ENCODE measurements at places on chromosomes 3 and 15.

GRCh38 chr15:87680208-87680607 lies 576.3 kb downstream of the NTRK3 start:
- DNase-seq: peak; percentile 23

DNA sequence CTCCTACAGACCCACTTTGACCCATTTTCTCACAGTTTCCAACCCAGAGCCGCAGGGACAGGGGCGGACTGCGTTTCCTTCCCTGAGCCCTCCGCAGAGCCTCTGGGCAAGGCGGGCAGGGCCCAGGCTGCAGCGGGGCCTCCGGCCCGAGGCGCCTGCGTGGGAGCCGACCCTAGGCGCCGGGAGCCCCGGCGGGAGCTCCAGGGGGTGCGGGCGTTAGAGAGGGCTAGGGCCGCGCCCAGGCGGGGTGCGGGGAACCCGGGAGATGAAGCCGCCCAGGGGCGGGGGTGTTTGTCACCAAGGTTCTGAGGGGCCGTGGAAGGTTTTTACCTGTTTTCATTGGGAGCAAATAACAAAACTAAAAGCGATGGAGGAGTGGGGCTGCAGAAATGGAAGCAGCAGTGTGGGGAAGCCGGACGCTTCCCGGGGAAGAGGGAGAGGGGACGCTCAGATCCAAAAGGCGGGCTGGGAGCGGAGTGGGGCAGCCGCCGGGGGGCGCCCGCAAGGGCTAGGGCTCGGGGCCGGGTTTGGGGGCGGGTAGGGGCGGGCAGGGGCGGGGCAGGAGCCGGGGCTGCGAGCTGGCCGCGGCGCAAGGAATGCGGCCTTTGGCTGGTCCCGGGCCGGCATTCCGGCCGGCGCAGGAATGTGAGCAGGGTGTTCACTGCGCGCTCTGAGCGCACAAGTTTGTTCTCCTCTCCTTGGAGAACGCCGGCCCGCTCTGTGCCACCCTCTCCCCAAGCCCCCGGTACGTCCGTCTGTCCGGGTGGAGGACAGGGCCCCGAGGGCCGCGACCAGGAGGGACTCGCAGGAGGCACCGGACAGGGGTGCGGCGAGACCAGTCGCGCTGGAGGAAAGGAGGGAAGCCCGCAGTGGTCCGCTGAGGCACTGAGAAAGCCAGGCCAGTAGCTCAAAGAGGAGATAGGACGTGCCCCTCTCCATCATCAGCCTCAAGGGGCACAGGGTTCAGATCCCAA lies 61.1 kb downstream of the AMOTL2 start:
- peak; percentile 73 for DNase-seq

DNA sequence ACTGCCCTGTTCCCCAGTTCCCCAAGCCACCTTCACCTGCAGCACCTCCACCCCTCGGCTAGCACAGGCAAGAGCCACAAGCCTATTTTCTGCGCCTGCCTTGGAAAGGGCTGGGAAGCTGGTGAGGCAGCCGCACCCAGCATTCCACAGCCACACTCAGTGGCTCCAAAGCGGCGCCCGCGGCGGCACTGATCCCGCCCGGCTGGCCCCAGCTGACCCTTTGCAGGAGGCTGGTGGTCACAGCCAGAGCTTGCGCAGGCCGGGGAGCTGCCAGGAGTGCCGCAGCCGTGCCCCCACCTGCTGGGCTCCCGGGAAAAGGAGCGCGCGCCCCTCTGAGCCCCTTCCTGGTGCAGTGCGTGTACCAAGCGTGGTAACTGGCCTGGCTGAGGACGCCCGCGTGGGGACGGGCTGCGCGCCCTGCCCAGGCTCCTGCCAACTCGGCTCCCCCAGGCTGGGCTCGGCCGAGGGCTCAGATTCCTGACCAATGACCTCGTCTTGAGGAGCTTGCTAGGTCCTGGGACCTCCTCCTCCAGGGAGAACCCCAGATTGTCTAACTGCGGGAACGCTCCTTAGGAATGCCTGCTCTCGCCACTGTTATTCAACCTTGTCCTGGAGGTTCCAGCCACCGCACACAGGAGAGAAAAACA lies 13.3 kb downstream of the GRAMD2A start:
- DNase-seq: peak; percentile 32

DNA sequence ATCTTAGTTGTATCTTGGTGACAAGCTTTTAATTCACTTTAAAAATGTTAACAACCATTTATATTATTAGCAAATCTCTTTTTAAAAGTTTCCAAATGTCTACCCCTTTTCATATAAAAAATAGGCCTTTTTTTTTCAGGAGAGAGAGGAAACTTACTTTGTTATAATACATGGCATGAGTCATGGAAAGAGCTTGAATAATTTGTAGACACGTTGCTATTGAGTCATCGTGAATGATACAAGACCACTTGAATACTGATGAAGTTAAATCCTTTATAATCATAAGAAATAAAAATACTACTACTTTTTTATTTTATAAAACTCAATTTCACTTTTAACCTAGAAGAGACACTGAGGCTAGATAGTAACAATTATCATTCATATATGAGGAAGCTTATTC lies 70.3 kb upstream of the BBX start:
- peak; percentile 81 for DNase-seq

- peak; percentile 67 for DNase-seq
Observed at GRCh38 chr3:8441969-8442559, 59.6 kb upstream of the LMCD1 start.

- DNase-seq: no peak
Observed at GRCh38 chr15:31296646-31297574, 29.7 kb upstream of the KLF13 start.

GRCh38 chr3:110773413-110773954 lies 298.1 kb upstream of the NECTIN3 start:
- DNase-seq: peak; percentile 86

DNA sequence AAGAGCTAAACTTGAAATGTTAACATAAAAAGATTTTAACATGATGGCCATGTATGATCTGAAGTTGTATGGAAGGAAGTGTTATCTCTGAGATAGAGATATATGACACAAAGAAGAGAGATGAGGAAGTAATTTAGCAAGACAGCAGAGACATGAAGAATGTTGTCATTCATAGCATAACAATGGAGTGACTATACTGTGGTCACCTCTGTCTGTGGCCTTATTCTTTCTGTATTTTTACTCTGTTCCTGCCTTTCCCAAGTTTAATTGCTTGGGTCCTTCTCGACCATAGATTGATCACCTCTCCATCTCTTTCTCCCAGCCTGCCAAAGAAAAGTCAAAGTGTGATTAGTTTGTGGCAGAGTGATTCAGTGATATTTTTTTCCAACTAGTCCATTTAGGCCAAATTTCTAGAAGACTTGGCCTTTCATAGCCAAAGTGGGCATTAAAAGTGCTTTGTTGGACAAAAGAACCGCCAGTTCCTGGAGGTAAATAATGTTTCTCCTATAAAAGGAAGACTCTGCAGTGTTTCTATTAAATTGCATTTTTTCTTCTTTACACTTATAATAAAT lies 711.9 kb downstream of the CADM2 start:
- DNase-seq: peak; percentile 54

GRCh38 chr3:183317886-183318865 lies 65.1 kb downstream of the B3GNT5 start:
- peak; percentile 59 for DNase-seq

GRCh38 chr3:9884555-9885165 lies 4.6 kb upstream of the CIDEC start:
- DNase-seq: peak; percentile 84

DNA sequence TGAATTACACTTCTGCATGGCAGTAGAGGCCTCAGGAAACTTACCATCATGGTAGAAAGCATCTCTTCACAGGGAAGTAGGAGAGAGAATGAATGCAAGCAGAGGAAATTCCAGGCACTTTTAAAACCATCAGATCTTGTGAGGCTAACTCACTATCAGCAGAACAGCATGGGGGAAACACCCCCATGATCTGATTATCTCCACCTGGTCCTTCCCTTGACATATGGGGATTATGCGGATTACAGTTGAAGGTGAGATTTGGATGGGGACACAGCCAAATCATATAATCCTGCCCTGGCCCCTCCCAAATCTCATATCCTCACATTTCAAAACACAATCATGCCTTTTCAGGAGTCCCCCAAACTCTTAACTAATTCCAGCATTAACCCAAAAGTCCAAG lies 691.1 kb downstream of the SI start:
- DNase-seq: no peak

DNA sequence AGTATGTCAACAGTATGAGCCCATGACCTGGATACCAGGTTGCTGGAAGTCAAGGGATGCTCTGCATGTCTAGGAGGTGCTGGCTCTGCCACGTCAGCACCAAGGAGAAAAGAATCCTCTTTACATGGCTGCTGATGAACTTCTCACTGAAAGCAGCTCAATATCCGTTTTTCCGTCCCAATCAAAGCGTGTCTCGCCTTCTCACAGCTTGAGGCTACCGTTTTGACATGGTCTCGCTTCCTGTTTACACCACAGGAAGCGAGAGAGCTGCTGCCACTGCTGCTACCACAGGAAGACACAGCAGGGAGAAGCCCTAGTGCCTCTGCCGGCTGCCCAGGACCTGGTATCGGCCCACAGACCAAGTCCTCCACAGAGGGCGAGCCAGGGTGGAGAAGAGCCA lies 27.3 kb downstream of the STARD5 start:
- no peak for DNase-seq

GRCh38 chr3:43684944-43685343 lies 5.8 kb upstream of the ABHD5 start:
- DNase-seq: no peak

DNA sequence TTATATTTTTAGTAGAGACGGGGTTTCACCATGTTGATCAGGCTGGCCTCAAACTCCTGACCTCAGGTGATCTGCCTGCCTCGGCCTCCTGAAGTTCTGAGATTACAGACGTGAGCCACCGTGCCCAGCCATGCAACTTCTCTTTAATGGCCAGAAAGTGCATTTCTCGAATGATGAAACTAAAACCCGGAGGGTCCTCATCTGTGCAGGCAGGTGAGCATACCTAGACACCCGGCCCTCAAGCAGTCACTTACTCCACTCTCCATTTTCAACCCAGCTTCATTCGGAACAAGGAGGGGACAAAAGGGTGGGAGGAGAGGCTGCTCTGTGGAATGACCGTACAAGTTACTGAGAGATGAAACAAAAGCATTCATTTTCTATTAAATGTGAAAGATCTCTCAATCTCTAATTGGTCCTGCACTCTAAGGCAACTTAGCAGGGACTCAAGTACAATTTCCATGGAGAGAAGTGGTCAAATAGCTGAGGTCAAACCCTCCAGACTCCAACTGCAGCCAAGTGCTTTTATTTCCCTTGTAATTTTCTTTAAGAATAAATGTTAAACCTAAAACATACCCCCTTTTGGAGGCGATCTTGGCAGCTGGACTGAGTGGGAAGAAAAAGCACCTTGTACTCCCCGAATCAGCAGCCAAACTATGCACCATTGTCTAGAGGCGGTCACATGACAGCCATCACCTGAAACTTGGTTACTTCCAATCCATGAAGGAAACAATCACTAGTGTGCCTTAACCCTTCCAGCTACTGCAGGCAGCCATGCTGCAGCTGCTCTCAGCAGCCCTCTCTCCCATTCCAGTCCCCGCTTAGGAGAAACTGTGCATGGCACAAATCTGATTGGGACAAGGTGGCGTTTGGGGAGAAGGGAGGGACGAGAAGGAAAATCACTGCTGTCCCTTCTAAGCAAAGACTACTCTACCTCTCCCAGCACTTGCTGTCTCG lies 62.2 kb downstream of the VGLL4 start:
- DNase-seq: no peak

DNA sequence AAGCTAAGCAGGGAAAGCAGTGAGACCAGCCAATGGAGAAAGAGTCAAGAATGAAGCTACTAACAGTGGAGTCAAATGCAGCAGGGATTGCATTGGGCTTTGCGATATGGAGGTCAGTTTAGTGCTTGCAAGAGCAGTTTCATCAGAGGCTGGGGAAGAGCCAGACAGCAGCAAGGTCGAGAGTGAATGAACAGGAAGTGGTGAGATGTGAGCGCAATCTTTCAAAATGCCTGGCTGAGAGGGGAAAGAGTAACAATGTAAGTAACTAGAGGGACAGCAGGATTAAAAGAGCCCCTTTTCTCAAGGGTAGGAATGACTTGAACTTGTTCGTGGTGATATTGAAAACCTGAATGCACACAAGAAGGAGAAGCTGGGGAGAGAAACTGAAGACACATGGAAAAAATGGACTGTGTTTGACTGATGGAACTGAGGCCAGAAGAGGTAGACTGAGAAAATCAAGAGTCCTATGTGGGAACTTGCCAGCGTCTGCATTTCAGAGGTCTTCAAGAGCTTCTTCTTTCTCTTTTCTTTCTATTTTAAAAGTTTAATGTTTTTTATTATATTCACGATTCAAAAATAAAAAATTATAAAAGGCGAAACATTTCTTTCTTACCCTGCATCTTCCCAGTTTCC lies 30.6 kb upstream of the GPR160 start:
- peak; percentile 64 for DNase-seq

DNA sequence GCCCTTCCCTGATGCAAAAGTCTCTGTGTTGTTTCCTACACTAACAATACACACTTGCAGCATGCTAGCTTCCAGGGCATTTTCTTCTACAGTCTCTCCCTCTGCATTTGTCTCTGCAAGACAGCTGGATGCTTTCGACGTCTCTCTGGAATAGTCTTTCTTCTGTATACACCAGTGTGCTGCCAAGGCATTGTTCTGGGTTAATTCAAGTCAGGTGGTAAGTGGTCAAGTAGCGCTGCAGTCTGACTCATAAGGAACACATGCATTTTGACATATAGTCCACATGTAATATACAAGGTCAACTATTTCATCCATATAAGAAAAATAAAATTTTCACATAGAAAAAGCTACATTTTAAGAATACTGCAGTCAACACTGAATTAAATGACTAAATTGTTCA lies 92.7 kb downstream of the MYLK start:
- DNase-seq: peak; percentile 92

- DNase-seq: peak; percentile 23
Observed at GRCh38 chr15:64209680-64210334, 47.0 kb upstream of the PPIB start.

DNA sequence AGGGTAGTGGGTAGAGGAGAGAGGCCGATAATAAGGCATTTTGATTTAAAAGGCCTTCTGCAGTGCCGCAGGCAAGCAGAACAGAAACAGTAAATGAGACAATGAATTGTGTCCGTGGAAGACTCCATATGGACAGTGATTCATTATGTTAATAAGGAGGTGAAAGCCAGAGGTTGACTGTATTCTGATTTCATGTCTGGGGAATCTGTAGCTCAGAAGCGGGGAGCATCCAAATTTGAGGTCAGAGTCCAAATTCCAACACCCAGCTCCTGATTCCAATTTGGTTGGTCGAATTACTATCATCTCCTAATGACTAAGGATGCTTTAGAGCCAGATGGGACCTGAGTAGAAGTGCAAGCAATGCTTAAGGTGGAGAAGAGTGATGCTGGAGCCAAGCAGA lies 1.0 kb upstream of the TBC1D21 start:
- DNase-seq: peak; percentile 63

DNA sequence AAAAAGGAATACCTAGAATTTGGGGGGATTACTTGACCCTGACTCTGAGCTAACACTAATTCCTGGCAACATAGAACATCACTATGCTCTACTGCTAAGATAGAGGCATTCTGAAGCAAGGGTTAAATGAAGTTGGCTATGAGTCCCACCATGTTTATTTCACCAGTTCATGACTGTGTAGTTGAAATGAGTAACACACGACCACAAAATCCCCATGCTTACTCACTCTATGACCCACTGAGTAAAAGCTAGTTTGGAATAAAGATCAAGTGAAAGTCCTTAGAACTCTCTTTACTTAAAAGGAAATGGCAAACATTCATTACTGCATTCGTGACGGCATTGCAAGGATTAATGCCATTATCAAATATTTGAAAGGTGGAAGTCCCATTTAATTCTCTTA lies 47.4 kb downstream of the MRPL46 start:
- DNase-seq: peak; percentile 79
